Stimulated activated CD4-positive, alpha-beta T cell treated with anti-CD3 and anti-CD28 coated beads, Interleukin-2, amount 100 ng/mL, for 4 hours (primary cell): ENCODE measurements at places on chromosomes 16 and 17.

- DNase-seq: no peak
Observed at GRCh38 chr17:74177018-74177450, 26.4 kb upstream of the RPL38 start.

GRCh38 chr16:12092544-12092921 is 116.0 kb downstream of the SNX29 start:
- no peak for DNase-seq

GRCh38 chr17:76538281-76538931 is 897 bp upstream of the CYGB start:
- no peak for DNase-seq

DNA sequence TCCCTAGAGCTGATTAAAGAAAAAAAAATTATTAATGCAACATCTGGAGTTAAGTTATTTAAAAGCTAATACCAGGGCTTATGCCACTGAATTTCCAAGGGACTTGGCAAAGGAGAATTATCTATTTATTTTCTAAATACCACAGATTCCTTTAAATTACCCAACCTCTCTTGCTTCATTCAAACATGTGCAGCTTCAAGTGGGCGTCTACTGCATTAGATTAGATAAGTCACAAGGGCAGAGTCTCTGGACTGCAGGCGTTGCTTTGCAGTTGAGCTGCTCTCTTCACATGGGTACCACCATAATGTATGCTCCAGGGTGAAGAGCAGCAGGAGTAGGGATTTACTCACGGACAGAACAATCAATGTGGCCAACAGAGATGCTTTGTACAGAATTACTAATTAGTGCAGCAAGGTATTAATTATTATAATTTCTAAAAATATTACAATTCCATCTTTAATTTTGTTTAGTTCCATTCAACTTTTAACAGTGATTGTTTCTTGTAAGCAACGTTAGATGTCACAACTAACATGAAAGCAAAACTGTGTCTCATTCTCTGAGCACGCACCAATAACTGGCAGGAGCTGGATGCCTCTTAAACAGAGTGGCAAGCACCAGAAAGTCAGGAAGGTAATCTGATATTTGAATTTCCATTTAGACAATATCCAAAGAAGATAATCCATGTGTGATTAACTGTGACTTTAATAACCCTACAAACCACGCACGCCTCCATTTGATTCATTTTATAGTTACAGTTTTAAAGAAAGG is 214.2 kb downstream of the STX8 start:
- DNase-seq: no peak

DNA sequence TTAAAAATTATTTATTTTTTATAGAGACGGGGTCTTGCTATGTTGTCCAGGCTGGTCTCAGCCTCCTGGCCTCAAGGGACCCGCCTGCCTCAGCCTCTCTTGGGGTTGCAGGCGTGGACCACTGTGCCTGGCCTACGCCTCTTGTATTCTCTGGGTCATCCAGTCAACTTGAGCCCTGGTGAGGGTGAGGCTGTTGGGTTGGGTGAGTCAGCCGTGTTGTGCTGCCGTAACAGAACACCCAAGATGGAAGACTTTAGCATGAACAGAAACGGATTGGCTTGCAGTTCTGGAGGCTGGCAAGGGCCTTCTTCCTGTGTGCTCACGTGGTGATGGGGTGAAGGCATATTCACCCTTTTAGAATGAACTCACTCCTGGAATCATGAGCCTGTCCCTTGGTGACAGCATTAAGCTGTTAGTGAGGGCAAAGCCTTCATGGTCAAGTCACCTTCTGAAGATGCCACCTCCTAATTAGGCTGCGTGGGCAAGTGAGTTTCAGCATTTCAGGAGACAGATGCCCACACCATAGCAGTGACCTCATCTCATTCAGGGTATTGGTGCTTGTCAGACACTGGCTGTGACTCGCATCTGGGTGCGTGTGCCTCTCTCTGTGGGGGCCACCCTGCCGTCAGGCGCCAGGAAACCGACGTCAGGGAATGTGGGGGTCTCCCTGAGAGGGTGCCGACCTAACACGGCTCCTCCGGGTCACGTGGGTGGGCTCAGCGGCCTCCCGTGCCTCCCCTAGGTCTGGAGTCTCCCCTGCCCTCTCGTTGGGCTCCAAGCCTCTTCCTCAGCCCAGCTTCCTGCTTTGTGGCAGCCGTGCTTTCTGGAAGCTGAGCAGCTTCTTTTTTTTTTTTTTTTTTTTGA is 49.8 kb downstream of the WDR45B start:
- DNase-seq: no peak

DNA sequence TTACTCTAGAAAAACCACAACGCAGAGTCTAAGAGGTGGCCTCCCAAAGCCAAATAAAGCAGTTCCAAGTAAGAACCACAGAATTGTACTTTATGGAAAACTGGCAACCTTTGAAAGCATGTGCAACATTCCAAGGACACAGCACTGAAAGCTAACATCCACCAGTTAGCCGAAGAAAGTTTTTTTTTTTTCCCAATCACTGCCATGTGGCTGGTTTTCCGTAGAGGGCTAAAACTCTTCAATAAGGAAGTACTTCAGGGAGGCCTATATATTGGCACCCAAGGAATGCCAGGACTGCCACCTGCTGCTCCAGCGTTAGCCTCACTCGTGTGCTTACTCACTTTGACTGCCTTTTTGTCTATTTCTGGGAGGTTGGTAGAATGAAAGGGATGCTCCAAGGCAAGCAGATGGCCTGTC is 25.2 kb downstream of the CEP95 start:
- DNase-seq: no peak

DNA sequence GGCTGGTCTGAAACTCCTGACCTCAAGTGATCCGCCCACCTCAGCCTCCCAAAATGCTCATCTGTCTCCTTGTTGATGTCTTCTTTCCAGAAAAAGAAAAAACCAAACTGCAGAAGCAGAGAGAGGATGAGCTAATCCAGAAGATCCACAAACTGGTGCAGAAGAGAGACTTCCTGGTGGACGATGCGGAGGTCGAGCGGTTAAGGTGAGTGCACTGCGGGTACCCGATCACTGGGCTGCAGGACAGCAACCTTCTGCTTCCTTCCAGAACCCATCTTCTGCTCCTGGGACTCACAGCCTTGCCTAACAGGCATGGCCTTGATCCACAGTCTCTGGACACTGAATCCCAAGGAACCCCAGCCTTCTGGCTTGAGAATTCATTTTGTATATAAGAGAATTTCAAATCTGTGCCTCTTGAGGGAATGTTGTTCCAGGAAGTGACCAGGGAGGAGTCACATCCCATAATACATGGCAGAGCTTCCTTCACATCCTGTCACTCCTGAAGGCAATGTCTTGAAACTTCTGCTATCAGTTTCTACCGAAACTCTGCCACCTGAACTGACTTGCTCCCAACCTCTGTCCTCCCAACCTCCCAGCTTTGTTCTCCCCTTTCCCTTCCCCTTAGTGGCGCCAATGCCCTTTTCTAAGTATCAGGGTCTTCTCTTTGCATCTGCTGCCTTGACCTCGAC is 61.7 kb downstream of the MARF1 start:
- no peak for DNase-seq

DNA sequence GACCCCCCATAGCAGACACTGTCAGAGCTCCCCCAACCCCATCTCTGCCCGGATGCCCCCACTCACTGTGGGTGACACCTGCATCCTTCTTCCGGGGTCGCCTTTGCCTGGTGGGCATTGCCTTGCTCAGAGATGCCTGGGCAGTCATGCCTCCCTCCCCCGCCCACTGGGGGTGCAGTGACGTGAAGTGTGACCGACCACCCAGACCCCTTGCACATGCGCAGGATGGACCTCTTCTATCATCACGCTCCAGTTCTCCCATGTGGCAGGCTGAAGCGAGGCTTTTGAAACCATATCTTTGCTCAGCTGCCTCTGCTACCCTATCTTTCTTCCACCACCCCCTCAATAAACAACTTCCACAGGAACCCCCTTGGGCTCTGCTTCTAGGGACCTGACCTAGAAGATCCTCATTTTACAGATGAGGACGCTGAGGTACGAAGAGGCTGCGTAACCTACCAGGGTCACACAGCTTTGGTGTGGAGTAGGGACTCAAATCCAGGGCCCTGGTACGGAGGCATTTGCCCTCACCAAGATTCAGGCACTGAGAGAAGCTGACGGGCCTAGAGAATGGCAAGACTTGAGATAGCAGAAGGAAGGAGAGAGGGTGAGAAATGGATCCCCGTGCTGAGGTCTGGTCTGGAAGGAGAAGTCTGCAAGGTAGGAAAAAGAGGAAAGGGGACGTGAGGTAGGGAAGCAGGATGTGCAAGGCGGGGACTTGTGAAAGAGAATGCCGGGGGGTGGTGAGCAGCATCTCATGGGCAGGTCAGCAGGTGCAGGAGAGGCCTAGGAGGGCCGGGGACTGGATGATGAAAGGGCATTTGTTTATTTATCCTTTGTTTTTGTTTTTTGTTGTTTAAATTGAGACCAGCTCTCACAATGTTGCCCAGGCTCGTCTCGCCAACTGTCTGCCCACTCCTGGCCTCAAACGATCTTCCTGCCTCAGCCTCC is 14.4 kb downstream of the NLRC5 start:
- no peak for DNase-seq

DNA sequence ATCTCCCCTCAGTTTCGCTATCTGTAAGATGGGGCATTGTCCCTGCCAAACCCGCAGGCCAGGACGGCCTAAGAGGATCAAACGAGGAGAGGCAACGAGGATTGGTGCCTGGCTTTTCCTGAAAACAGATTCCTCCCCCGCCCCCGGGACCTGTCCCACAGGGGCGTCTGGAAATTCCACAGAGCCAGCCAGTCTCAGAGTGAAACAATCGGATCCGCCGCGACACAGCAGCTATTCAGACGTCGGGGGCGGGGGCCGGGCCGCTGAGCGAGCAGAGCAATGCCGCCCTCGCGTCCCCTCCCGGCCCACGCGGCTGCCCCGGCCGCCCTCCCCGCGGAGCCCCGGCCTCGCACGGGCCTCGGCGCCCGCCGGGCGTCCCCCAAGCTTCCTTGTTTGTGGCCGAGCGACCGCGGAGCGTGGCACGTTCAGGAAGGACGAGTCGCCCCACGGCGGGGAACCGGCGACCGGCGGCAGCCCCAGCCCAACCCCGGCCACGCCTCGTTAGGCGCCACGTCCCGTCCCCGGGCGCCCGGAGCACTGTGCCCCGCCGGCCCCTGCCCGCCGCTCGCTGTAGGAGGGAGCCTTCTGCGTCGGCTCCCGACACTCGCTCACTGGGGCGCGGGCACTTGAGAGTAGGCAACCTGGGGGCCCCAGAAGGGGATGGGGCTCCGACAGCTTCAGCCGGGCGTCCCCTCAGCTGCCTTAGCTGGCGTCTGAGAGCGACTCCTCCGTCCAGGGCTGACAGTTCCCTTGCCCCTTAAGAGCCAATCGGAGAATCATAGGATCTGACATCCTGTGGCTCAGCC is 29.6 kb upstream of the PHOSPHO1 start:
- peak; percentile 58 for DNase-seq

DNA sequence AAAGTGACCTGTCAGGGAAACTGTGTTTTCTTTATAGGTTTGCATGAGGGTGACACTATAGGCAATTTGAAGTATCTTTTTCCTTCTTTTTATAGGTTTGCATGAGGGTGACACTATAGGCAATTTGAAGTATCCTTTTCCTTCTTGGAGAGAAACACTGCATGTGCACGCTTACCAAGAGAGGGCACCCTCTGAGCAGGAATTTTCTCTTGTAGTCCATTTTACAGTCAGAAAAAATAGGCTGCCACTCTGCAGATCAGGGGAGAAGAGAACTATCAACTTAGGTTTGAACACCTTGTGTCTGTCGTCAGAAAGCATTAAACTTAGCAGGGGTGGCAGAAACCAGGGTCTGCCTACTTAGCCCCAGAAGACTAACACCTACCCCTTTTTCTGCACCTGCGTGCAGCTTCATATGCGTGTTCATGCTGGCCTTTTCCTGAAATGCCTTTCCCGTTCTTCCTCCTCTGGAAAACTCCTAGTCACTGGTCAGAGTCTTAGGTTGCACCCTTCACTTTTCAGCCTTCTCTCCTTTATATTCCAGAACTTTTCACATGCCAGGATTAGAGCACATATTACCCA is 16.4 kb upstream of the SMIM36 start:
- no peak for DNase-seq

DNA sequence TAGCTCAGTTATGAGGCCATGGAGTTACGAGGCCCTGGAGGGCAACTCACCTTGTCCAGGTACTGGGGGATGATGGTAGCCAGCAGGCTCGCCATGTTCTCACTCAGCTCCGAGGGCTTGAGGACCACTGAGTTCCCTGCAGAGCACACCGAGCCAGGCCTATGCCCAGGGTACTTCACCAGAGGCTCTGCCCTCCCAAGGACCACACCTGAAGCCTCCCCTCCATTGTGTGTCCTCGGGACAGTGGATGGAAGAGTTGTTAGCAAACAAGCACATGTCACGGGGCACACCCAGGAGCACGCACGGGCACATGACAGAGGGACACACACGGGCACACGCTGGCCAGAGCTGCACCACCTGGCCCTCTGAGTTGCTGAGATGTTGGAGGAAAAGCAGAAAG is 5.6 kb downstream of the ALDH3A1 start:
- no peak for DNase-seq

DNA sequence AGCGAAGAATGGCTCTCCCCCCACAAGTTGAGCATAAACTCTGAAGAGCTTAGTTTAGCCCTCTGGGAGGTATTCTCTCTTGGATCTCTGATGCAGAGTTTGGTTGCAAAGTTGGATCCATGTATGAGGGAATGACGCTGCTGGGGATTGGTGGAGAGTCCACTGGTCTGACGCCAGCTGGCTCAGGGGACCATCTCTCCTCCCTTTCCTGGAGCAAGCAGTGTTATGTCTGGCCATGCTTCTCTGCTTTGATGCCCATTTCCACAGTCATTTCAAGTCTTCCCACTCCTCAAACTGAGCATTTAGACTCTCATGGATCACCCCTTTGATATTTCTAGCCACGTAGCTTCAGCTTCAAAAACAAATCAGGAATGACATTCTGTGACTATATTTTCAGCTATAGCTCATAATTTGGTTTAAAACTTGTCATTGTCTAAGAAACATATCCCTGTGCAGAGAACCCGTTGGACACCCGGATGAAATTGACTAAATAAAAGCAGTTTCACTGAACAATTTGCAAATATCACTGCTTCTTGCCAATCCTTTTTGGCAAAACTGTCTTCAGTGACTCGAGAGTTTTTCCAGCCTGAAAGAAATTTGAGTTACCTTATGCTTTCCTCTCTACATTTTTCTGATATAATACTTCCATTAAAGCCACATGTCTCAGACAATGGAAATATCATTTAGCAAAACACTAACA is 193.4 kb upstream of the CDH11 start:
- no peak for DNase-seq
